ENCODE measurements at places on chromosomes 3 and 15. TPM values are rescaled to one million over a fixed set of nuclear protein-coding genes. Genes with fewer than 3 reads are reported as not detected.

Gene IL17RE
- total RNA-seq, result 5.3 TPM

Gene RYK
- 60.9 TPM for total RNA-seq

DNA sequence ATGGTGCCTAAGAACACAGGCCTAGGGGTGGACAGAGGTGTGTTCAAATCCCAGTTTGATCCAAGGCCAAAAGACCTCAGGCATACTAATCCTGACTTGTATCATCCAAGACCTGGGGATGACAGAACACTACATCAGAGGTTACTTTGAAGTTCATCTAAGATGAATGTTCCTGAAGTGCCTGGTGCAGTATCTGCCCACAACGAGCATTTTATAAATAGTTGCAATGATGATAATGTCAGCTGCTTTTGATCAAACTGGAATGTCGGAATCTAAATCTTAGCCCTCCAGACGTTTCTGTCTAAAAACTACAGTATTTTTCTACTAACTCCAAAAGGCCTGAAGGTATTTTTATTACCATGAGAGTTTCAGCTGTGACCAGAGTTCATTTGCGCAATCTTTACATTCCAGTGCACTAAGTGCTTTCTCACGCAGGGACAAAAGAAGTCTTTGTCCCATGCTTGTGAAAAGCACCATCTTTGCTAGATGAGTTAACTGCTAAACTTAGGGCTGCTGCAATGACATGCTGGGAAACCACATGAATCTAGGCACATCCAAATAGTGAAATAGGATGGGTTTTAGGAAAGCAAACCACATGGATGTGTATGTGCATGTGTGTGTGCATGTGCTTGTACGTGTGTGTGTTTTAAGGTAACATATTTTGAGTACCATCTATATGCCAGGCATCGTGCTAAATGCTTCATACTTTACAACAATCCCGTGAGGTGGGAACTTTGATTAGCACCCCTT is 18.1 kb downstream of the ANXA2 start:
- DNase-seq, result no peak

DNA sequence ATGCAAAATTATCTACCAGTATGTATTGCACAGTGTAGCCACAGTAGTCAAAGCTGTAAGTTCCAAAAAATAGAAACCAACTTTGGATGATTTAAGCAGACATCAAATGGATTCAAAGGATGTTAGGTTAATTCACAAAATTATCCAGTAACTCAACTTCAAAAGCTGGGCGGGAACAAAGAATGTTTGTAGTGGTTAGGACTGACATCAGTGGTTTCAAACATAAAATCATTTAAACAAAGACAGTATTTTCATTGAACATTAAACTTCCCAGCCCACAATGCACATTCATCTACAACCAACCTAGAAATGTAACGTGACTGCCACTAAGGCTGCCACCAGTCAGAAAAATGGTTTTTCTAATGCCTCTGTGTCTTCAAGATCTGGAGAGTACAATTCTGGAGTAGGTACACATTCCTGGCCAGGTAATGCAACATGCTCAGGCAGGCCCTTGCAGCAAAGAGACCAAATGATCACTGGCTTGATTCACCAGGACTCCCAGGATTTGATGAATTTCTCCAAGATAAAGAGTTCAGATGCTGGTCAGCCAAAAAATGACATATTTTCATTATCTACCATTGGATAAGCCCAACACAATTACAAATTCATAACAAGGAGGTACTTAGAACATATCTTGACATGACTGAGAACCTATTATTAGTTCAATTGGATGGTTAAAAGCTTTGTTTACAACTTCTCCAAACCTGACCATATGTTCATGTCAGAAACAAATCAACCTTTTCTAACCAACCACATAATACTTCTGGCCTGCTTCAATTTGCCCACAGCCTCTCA is 189.8 kb upstream of the CNTN4 start:
- no peak for DNase-seq

- DNase-seq, result no peak
Observed at GRCh38 chr15:61481886-61482285, 252.8 kb upstream of the RORA start.

DNA sequence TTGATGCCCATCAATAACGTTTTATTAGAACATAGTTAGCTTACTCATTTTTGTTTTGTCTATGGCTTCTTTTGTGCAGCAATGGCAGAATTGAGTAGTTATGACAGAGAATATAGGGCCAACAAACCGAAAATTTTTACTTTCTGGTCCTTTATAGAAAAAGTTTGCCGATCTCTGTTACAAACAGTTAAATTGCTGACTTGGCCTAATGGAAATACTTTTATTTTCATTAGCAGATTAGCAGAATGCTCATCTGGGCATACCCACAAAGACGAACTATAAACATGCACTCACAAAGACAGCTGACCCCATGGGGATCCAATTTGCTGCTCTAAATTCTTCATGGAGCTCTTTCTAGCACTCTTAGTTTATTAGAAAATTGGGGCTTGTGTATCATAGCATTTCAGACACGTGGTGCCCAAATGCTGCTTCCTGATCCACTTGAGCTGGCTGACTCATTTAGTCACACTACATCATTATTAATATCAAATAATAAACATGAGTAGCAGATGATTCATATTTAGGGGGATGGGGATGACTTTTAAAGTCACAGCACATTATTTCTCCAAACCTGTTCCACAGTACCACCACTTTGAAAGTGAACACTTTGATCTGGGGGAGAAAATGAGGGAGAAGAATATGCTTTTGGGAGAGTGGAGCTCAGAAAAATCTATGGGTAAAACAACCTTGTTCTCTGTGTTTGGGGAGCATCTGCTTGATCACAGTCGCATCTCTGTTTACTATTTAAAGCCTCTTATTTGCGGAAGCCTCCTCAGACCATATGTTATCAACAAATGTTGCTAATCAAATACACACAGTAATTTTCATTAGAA is 228.1 kb upstream of the FEZF2 start:
- DNase-seq, result no peak

All from sciatic nerve (tissue), 2 donors.